ENCODE measurements at places on chromosomes 4 and X.

DNA sequence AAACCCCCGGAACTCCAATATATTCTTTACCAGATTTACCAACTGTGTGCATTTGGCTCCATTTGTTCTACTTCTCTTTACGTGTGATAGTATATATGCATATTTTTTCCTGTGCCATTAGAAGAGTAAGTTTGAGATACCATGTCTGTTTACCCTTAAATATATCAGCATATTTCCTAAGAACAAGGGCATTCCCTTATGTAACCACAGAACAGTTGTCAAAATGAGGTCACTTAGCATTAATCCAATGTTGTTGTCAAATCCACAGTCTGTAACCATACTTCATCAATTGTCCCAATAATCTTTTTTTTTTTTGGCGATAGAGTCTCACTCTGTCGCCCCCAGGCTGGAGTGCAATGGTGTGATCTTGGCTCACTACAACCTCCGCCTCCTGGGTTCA lies 55.2 kb downstream of the TBC1D14 start:
- no peak for DNase-seq

GRCh38 chr4:6116696-6117285 lies 83.6 kb downstream of the JAKMIP1 start:
- DNase-seq = no peak

DNA sequence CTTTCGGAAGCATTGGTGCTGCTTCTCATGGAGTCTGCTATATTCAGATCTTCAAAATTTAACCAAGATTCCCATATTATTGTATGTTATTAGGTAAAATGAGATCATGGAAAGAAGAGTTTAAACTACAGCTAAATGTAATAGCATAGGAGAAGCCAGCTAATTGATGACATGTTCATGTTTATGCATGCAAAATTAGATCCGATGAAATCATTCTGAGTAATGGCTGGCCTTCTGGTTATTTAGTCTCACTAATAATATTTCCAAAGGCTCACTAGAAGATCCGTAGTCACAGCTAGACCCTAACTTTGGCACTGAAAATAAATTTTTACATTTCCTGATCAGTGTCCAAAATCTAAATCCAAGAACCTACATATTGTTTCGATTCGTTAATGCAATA lies 19.8 kb upstream of the PHKA2 start:
- no peak for DNase-seq

- no peak for DNase-seq
These were observed 26.5 kb downstream of the SLC10A7 start for GRCh38 chr4:146495269-146495668.

DNA sequence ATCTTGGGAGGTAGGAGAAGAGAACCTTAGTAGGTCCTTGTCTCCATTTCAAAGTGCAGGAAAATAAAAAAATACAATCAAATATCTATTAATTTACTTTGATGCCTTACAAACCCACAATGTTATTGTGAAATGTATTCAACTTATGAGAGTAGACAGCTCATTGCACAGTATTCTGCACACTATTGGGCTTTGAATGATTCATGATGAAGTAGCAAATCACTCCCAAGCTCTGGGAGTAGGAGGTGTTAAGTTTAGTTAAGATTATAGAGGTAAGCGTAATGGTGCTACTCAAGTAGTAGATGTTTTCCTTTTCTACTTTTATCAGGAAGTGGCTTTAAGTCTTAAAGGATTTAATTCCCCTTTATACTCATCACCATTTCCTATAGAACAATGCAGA lies 32.8 kb upstream of the TMPRSS11A start:
- DNase-seq = no peak
